ENCODE measurements at places on chromosomes 5 and 9.

GRCh38 chr9:134501761-134502265, 139.8 kb upstream of the COL5A1 start:
- DNase-seq, result no peak

- DNase-seq, result peak; percentile 76
Measured at GRCh38 chr5:74640954-74641734, 616 bp upstream of the ENC1 start.

DNA sequence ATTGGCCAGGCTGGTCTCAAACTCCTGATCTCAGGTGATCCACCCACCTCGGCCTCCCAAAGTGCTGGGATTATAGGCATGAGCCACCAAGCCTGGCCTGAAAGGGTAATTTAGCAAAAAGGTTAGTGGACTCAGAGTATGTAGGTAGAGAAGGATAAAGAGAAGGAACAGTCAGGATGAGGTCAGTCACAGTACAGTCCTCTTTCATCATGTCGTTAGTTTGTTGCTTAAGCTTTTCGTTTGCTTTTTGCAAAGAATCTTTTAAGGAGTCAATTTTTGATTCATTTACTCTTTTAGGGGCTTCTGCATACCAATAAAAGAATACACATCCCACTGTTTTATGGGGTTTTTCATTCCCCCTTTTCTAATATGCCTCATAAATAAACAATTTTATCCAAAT, 17.8 kb upstream of the GBGT1 start:
- no peak for DNase-seq

DNA sequence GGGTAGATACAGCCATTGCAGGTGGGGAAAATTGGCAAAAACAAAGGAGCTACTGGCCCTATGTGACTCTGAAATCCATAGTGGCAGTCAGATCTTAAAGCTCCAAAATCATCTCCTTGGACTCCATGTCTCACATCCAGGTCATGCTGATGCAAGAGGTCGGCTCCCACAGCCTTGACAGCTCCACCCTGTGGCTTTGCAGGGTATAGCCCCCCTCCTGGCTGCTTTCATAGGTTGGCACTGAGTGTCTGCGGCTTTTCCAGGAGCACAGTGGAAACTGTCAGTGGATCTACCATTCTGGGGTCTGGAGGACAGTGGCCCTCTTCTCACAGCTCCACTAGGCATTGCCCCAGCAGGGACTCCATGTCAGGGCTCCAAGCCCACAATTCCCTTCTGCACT, 1190.1 kb downstream of the CDH12 start:
- DNase-seq, result peak; percentile 2

- DNase-seq, result no peak
Measured at GRCh38 chr5:79886925-79887655, 104.0 kb downstream of the MTX3 start.

GRCh38 chr5:66830636-66831035, 234.4 kb downstream of the MAST4 start:
- DNase-seq, result peak; percentile 44

GRCh38 chr5:147098233-147098790, 136.5 kb upstream of the STK32A start:
- DNase-seq, result peak; percentile 67

DNA sequence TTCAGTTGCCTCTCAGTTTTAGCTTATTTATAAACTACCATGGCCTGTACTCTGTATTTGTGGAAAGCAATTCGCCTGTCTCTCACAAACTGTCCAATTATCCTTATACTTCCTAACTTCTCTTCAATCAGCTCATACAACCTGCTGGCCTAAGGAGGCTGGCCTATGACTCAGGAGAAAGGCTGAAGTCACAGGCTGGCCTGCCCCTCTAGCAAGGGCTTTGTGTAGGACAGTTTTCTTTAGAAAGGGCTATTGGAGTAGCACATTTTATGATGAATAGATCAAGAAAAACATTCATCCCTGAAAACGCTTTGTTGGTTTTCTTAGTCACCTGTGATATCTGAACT, 988.7 kb upstream of the ARRDC3 start:
- DNase-seq, result no peak

GRCh38 chr9:72718503-72718902, 197.1 kb downstream of the TMC1 start:
- peak; percentile 5 for DNase-seq

- no peak for DNase-seq
Measured at GRCh38 chr5:174560861-174561260, 163.5 kb upstream of the MSX2 start.

- no peak for DNase-seq
Measured at GRCh38 chr5:14257995-14258403, 114.9 kb downstream of the TRIO start.

DNA sequence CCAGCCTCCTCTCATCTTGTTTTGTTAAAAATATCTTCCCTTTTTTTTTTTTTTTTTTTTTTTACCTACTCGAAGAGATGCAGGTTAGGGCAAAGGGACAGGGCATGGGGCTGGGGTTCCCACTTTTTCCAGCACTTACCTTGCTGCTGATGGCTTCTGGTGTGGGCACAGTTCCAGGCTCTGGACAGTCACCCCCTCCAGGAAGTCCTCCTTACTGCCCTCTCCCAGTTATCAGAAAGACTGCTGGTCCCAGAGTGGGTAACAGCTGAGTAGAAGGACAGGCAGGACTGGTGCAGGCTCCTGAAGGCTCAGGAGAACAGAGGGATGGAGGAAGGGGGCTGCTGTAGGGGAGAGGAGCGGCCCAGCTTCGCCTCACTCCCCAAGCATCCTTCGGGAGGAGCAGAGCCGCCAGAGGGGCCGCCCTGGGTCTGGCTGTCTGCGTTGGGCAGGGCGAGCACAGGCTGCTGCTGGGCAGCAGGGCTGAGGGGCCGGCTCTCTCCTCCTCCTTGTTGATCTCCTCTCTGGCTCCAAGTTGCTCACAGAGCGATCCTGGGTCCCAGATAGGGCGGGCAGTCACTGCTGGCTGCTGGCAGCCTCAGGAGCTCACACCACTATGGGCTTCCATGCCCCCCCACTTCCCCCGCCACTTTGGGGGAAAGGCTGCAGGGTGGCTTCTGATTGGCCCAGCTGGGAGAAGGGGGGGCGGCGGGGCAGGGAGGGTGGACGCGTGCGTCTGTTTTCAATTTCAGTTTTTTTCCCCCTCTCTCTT, at the start of gene PDGFRB:
Gene PDGFRB (minus strand): TSS at position 588 of the 769 bp plus-strand sequence. CDS start 18,798 bp downstream, outside the sequence.
- DNase-seq, result peak; percentile 61

- peak; percentile 43 for DNase-seq
Measured at GRCh38 chr9:14271093-14271673, 42.8 kb downstream of the NFIB start.

- no peak for DNase-seq
Measured at GRCh38 chr5:73831066-73831465, 205.1 kb downstream of the ARHGEF28 start.
